ENCODE measurements at places on chromosomes 6 and 20.

DNA sequence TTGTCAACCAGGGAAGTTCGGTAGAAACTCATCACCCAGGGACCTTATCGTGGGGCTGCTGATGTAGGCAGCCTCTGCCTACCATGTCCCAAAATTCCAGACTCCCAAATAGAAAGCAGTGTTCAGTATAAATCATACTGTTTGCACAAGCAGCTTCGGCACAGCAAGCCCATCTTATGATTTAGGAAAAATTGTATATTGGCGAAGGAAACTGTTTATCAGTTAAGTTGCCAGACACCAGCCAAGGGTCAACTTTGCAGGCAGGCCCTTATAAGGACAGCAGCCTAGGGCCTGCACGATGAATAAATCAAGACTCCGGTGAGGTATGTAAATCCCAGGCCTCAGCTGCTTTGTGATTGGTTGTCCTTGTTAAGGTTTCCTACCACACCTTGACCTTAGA is 36.8 kb downstream of the GFOD1 start:
- DNase-seq, result no peak

DNA sequence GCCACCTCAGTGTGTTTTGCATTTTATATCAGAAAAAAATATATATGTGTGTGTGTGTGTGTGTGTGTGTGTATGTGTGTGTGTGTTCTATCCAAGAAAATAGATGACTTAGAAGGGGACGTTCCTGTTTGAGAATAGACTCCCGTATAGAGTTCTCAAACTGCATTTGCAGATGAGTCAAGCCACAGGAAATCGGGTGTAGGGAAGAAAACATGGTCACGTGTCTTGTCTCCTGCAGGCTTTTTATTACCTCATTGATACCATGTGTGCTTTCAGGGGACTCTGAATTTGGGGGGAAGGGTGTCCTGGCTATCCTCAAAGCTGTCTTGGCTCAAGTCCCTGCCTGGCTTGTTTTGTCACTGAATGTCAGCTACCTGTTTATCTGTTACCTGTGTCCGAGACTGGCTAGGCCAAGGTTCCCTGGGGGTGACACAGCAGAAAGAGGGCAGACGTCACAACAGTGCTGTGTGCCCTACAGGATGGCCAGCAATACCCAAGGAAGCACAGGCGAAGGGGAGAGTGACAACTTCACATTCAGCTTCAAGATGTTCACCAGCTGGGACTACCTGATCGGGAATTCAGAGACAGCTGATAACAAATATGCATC is 55.7 kb upstream of the NOP56 start:
- no peak for DNase-seq

DNA sequence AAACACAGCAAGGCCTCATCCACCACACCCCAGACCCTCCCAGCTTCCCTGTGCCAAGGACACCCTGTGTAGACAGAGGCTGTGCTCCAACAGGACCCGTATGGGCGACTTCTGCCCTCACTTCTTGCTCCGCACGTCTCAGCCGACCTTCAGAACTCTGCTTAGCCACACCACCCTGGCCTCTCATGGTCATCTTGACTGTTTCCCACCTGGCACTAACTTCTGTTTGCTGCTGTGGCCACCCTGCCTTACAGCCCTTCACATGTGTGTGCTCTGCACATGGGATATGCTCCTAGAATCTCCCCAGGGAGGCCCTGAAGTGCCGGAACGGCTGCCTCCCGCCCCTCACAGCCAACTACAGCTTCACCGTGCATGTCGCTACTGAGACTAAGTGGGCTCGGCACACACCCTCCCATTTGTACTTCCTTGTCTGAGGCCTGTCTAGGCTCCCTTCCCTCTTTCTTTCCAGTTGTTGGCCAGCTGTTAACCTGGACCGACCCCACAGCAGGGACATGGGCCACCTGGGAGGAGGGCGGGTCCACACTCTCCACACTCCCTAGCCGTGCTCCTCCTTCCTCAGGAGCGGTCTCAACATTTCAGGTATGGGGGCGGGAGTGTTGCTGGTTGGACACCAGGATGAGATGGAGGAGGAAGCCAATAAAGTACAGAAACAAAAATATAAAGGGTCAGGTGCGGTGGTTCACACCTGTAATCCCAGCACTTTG is 69.6 kb downstream of the PYGB start:
- no peak for DNase-seq

GRCh38 chr20:1992359-1993110 is 1.3 kb downstream of the PDYN start:
- DNase-seq, result no peak

DNA sequence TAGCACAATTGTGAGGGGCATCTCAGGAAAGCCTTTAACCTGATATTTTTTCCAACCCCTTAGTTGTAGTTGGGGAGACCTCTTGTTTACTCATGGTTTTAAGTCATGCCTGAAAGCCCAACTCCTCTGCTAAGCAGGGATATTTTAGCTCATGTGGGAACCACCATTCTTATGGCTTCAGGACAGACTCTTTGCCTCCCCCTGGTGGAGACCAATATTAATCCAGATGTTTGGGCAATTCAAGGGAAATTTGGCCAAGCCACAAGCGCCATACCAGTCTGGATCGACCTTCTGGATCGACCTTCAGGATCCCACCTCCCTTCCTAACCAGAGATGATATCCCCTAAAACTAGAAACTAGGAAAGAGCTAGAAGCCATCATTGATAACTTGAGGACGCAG is 211.2 kb downstream of the C6orf118 start:
- DNase-seq, result peak; percentile 27
